Stimulated activated effector memory CD8-positive, alpha-beta T cell treated with anti-CD3 and anti-CD28 coated beads, Interleukin-12 subunit alpha, Interleukin-12 subunit beta, amount 100 ng/mL, for 72 hours (primary cell): ENCODE measurements at places on chromosomes 12 and 14.

GRCh38 chr14:69845787-69846186, 33.4 kb upstream of the SMOC1 start:
- no peak for DNase-seq

DNA sequence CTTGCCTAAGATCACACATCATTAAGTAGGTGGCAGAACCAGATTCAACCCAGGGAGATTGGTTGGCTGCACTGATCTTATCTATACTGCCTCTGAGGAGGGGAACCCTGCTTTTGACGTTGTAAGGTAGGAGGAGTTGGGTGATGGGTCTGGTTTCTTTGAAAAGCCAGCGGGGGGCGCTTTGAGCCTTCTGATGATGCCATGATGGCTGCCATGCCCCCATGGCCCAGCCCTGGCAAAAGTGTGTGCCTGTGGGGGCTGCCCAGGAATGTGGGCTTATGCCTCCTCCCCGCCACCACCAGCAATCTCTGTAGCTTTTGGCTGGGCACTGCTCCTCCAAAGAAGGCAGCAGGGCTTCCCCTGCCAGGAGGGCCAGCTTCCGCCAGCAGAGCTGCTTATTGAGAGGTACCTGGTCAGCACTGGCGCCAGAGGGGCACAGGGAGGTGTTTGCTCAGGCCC, 224.3 kb downstream of the SLC41A2 start:
- DNase-seq = no peak

GRCh38 chr12:49547090-49547690, 8.4 kb downstream of the KCNH3 start:
- no peak for DNase-seq

DNA sequence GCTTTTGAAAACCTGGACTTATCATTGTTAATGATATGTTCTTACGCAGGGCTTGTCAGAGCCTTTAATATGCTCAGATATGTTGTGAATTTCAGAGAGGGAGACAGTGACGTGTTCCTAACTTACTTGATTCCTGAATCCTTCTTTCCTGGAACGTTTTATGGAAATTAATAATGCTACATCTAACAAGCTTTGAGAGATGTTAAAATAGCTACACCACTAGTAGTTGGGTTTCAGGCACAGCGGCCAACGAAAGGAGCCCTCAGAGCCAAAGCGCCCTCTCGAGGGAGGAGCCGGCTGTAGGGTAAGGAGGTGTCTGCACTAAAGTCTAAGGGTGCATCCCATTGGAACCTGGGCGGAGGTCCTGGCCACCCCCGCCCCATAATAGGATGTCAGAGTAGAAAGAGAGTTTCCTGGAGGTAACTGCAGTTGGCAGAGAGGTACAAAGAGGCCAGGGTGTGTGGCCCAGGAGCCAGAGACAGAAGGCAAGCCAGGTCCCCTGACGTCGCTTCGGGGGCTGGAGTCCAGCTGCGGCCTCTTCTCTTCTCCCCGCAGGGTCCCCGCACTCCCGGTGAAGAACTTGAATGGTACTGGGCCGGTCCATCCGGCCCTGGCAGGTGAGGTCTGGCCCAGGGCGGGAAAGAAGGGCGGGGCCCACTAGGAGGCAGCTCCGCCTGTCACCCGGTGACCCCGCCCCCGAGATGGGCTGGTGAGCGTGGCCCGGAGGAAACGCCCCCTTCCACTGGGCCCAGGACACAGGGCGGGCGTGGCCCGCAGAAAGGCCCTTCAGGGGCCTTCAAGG, 36.3 kb downstream of the DTX1 start:
- DNase-seq = no peak

GRCh38 chr14:60839657-60840056, 105.1 kb downstream of the MNAT1 start:
- DNase-seq = no peak

DNA sequence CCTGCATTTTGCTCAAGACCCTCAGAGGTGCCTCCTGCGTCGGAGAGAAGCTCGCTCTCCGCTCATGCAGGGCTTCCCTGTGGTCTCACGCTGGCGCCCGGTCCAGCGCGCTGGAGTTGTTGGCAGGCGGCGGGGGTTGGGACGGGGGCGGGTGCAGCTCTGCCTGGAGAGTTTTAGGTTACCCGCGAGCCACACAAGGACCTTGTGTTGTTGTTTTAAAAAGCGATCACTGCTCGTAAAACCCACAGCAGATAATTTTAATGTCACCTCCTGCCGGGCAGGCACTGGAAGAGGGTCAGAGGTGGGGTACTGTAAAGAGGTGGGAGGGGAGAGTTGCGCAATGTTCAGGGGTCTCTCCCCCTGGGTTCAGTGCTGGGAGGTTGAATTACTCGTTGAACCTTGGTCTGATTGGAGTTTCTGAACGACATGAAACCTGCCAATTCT, 850 bp downstream of the SMOC1 start:
- DNase-seq = no peak

DNA sequence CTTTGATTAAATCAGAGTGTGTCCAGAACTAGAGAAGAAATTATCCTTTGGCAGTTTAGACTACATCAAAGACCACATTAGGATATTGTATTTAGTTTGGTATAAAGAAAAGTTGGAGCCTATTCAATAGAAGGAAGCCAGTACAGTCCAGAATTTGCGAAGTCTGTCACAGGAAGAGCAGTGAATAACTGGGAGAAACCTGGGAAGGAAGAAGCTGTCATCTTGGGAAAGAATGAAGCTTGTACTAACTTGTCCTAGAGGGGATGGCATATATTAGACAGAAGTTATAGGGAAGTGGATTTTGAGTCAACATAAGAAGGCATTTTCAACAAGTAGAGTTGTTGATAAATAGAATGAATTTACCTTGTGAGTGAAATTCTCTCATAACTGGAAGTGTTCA, 386.7 kb downstream of the LRIG3 start:
- no peak for DNase-seq

DNA sequence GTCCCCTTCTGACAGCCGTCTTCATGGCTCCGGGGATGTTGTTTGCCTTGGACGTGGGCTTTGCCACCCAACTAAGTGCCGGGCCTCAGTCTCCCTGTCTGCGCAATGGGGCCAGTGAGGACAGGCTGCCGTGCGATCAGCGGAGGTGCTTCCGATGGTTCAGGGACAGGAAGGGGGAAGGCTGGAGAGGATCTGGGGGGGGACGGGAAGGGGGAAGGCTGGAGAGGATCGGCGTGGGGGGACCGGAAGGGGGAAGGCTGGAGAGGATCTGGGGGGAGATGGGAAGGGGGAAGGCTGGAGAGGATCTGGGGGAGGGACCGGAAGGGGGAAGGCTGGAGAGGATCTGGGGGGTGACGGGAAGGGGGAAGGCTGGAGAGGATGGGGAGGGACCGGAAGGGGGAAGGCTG, 3.4 kb downstream of the MMP17 start:
- DNase-seq = no peak

- peak; percentile 77 for DNase-seq
Observed at GRCh38 chr12:121990692-121991603, 30.7 kb upstream of the BCL7A start.

DNA sequence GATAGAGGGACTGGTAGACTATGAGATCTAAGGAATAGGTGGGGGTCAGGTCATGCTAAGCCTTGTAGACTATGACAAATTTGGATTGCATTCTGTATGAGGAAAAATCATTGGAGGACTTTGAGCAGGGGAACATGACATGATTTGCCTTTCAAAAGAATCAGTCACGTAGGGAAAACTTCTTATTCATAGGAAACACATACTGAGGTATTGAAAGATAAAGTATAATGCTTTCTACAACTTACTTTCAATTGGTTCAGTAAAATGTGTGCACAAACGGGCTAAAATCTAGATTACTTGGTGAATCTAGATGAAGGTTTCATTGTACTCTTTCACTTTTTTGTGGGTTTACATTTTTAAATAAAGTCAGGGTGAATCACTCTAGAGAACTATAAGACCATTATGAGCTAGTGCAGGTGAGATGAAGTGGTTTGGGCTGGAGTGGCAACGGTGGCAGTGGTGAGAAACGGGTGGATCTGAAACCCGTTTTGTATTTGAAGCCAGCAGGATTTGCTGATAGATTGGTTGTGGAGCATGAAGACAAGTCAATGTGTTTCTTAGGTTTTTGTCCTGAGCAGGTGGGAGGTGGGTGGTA, 6.7 kb downstream of the BBS10 start:
- no peak for DNase-seq

- no peak for DNase-seq
Observed at GRCh38 chr12:89211456-89211855, 140.8 kb downstream of the DUSP6 start.

DNA sequence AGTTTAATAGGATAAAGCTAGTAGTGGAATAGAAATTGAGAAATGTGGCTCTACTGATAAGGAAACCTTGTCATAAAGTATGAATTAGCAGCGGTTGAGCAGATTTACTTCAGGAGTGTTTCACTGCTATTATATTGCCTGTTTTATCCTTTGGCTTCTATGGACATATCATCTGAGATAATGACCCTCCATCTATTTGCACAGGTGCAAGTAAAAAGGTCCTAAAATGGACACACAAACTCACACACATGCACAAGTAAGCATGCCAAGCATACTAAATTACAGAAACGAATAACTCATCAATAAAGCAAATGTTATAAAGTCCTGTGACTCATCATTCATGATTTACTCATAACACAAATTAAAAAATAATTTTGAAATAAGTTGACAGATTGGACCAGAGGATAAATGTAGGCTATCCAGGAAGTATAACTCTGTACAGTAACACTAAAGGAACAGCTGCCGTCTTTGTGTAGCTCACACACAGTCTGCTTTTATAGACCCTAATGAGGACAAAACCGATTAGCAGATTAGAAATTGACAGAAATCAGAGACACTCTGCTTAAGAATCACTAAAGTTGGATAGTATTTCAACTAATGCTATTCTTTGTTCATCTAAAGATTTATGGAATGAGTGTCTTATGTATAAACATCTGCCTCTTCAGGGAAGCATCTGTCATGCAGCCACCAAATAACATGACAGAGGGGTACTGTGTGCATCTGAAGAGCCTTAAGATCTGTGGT, 73.9 kb downstream of the SYT1 start:
- DNase-seq = no peak

- no peak for DNase-seq
Observed at GRCh38 chr14:105328678-105329390, 14.3 kb downstream of the PACS2 start.
